ENCODE measurements at places on chromosomes 6 and 20.
A peak's percentile ranks its signal among the peaks of the same experiment; 100 is the strongest.

DNA sequence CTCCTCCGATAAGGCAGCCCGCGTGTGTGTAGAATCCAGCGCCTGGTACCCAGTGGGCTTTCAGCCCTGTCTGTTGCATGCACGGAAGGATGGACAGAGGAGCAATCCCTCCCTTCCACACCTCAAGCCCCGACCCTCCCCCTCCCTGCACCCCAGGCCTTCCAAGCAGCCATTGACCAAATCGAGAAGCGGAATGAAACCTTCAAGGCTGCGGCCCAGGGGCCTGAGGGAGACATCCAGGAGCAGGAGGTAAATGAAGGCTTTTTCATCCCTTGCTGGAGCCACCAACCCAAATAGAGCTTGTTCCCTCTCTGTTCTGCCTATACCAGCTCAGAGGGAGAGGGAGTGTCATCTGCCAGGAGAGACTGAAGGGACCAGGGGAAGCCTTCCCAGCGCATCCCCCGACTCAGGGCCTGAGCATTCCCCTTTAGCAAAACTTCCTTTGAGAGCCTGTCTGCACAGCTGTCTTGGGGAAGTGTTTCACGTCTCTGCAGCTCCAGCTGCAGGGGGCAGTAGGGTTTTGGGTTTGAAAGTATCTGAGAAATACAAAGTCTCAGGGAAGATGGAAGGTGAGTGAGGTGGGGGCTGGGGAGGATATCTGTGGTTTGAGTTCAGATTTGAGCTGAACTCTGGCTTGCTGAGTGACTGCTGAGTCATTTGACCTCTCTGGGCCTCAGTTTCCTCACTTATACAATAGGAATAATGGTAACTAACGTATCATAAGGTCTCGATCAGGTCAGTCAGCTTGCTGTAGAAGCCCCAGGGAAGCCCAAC lies 16.1 kb downstream of the FGD2 start:
- DNase-seq = peak; percentile 78

- DNase-seq = no peak
Observed at GRCh38 chr6:87184762-87185250, 29.4 kb downstream of the ZNF292 start.

DNA sequence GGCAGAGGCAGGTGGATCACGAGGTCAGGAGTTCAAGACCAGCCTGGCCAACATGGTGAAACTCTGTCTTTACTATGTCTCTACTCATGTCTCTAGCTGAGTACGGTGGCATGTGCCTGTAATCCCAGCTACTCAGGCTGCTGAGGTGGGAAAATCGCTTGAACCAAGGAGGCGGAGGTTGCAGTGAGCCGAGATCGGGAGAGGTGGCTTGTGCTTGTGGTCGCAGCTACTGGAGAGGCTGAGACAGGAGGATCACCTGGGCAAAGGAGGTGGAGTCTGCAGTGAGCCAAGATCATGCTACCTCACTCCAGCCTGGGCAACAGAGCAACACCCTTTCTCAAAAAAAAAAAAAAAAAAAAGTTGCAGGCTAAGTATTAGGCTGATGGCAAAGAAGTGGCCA lies 8.0 kb upstream of the WTAP start:
- DNase-seq = no peak

- DNase-seq = no peak
Observed at GRCh38 chr6:129432738-129433137, 277.2 kb downstream of the ARHGAP18 start.

GRCh38 chr6:5838656-5839396 lies 167.9 kb downstream of the NRN1 start:
- DNase-seq = no peak

DNA sequence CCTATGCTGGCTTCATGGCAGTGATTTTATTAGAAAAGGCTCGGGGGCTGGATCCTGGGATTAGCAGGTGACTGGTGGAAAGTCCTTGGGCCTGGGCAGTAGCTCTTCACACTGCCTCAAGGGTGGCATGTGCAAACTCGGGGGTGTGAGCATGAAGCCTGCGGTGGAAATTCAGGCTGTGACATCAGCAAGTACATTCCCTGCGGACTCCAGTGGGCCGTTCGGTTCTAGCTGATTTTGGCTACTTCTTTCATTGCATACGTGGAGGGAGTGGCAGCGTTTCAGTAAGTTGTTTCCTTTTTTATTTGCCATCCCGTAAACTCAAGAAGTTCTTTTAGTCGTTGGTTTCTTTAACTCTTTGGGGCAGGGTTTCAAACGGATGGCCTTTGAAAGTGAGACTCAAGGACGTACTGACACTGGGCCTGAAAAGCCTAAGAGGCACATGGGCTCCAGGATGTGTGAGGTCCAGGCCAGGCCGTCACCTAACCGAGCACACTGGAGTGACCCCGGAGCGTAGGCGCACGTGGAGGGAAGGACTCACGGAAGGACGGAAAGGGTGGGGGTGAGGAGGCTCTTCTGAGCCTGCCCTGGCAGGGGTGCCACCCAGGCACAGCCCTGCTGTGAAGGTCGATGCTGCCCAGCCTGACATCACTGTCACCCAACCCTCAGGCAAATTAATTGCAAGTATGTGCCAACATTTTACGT lies 104.0 kb upstream of the FRMD1 start:
- no peak for DNase-seq

DNA sequence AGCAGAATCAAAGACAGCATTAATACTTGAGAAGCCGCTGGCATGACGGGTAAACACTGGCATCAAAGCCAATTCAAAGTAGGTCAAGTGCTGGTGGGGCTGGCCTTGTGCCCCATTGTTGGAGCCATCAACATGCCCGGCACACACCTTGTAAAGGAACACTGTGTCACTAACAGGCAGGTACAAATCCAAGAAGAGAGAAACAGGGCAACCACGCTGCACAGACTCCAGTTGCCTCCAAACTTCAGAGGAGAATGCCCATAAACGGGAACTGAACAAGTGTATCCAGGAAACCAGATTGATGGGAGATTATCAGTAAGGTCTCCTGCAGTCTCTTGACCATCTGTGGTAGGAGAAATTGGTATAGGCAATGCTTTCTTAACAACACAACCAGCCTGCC lies 127.0 kb upstream of the STXBP5 start:
- no peak for DNase-seq

DNA sequence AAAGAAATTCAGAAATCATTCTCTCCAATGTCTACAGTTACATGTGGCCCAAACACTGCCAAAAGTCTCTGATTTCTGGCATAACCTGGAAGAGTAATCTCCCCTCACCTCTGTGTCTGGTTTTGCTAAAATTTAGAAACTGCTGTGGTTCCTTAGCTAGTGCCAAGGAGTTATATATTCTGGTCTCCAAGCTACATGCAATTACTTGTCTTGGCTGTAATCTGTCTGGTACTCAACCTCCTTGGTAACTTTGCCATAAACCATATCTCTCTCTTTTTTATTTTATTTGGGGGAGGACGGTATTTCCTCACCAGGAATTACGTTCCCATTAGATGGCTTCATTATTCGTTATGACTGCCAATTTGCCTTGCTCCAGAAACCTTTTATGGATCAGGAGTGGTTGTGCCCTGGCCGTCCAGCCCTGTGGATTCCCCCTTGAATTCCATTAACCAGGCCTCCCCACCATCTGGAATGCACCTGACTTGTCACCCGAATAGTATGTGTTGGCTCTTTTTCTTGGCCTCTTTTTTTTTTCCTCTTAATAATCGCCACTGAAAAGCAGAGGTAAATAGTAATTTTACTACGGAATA lies 400.0 kb downstream of the CD83 start:
- no peak for DNase-seq

DNA sequence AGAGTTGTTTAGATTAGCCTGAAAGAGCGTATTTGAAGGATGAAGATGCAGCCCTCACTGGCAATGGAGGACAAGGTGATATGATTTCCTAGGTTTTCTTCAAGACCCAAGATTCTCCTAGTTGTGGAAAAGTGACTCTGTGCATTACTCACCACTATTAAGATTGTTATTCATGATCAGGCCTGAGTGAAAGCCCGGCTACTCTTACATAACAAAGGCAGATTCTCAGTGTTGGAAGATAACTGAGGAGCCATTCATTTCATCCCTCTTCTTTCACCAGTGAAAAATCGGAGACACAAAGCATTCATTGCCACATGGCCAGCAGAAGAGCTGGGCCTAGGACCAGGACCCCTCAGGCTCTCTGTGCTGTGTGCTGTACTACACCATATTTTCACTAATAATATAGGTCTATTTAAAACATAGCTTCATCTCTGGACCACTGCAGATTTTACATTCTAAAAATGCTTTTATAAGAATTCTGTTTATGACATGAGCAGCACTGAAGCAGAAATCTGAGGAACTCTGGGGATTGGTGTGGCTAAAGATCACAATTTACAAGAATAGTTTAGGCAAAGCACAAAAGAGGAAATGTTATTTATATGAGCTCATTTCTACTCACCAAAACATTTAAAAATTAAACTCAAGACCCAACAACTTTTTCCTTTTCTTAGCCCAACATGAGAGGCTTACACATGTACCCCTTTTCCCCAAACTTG lies 181.9 kb upstream of the CCN2 start:
- no peak for DNase-seq

DNA sequence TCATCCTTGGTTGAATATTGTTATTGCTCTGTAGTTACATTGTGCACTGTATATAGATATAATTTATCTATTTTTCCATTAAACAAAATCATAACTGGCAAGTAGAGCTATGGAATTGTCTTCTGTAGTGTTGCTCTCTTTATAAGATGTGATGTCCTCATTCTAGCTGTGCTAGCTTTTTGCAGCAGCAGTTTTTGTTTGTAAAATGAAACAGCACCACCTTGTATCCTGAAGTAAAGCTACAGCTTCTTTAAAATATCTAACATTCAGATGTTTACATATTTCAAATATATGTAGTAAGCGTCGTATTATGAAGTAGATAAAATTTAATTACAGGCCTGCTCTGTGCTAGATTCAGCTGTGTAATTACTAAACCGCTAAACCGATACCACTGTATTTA lies 328.8 kb upstream of the MANEA start:
- DNase-seq = no peak

- DNase-seq = no peak
Observed at GRCh38 chr6:158662607-158662953, 12.7 kb downstream of the SYTL3 start.

- DNase-seq = no peak
Observed at GRCh38 chr6:95227351-95227750, 350.0 kb upstream of the MANEA start.

GRCh38 chr6:160899671-160900430 lies 91.7 kb upstream of the MAP3K4 start:
- DNase-seq = no peak

DNA sequence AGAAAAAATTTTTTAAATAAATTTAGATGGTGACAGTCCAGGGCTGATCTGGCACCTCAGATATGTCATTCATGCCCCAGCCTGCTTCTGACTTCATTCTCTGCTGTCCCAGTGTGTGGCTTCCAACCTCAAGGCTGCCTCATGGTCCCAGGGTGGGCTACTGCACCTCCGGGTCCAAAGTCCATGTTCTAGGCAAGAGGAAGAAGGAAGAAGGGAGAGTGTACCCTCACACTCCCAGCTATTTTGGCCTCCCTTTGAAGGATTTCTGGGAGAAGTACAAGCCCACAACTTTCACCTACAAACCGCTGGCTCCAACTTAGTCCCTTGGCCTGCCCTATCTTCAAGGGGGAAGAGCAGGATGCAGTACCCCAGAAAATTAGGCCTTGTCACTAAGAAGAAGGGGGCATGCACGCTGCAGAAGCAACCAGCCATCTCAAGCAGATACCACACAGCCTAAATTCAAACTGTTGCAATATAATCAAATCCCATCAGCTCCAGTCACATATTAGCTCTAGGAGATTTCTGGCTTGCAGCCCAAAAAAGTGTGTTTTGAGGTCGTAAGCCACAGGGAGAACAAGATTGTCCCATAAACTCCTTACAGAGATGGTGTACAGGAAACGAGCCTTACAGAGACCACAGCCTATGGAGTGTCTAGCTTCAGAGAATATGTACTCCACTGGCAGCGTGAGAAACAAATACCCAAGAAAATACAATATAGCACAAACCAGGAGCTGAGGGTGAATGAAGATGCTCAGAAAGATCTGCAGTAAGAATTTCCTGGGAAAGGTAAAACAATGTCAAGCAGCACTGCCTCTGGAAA lies 906 bp upstream of the BTN3A2 start:
- DNase-seq = no peak

DNA sequence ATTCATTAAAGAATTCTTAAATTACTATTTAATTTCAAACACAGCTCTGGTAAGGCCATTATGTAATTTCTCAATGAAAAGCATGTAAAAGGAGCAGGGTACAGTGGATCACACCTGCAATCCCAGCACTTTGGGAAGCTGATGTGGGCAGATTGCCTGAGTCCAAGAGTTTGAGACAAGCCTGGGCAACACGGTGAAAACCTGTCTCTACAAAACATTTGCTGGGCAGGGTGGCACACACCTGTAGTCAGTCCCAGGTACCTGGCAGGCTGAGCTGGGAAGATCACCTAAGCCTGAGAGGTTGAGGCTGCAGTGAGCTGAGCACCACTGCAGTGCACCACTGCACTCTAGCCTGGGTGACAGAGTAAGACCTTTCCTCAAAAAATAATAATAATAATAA lies 37.4 kb downstream of the MDN1 start:
- no peak for DNase-seq
